ENCODE measurements at places on chromosomes 2 and 18. TPM values are rescaled to one million over a fixed set of nuclear protein-coding genes. Genes with fewer than 3 reads are reported as not detected.

DNA sequence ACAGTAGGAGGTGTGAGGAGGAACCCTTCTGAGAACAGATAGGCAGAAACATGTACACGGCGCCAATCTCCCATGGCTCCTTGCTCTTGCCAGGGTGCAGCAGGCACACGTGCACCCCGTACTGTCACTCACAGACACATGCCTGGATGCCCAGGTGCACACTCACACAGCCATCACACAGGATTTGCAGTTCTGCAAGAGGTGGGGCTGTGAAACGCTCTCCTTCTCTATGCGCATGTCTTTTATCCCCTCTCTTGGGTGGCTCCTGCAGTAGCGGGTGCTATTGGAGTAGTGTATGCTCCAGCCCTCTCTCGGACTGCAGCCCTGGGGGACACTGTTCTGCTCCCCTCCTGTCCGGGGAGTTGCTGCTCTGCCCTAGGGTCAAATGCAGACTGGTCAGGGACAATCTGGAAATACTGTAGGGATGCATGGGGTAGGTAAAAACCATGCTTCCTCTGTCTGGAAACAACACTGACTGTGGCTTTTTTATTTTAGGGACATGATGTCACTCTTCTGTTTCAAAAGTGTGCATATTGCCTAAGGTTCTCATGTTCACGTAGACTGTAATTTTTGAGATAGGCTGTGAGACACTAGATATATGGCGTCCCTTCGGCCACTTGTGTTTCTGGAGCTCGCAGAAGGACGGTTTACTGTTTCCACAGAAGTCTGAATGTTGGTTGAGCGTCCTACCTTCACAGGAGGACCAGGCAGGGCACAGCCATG lies 118.5 kb downstream of the PRKCE start:
- no peak for DNase-seq

GRCh38 chr2:201807452-201807999 lies 1.2 kb downstream of the CDK15 start:
- DNase-seq: peak; percentile 51

- no peak for DNase-seq
Observed at GRCh38 chr2:36902385-36903120, 63.8 kb downstream of the STRN start.

- no peak for DNase-seq
Observed at GRCh38 chr18:31661965-31662364, 22.4 kb downstream of the B4GALT6 start.

GRCh38 chr2:73205611-73206010 lies 3.2 kb downstream of the NOTO start:
- no peak for DNase-seq

- no peak for DNase-seq
Observed at GRCh38 chr2:71282493-71282892, 49.1 kb upstream of the ZNF638 start.

ZAP70 gene
- polyA plus RNA-seq: 2.8 TPM

TUBA3E gene
- not detected for polyA plus RNA-seq

- DNase-seq: no peak
Observed at GRCh38 chr2:198890490-198890889, 567.2 kb downstream of the SATB2 start.

DNA sequence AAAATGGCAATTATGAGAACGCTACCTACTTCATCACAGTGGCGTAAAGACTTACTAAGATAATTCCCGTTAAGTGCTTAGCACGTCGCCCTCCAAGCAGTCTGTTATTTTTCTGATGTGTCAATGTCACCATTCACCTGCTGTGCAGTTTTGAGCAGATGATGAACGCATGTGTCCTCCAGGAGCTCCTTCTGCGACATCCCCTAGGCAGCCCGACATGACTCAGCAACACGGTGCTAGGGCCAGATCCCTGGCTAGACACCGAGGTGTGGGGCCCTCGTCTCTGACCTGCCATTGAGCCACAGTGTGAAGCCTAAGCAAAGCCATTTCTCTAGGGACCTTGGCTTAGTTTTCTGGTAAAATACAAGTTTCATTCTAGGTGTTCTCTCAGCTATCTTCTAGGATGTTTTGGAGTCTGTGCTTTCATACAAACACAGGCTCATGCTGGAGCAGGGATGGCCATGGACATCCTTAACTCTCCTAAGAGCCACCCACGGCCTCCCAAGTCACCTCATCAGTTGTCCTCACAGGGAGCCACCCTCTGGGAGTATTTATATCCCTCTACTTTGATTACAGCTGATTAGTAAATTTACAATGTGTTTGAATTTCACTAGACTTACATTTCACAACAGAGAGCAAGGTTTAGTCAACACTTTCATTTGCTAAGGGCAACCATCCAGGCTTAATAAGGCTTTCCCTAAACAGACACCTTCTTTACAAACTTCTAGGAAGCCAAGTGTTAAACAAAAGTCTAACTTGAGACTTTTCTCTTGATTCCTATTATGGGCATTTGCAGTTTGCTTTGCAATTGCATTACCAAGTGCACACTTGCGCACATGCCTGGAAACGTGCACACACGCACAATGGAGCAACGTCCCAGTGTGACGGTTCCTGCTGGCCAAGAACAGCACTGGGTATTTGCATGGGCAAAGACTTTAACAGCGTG lies 376.8 kb upstream of the ID2 start:
- DNase-seq: peak; percentile 81

CCDC102B gene
- polyA plus RNA-seq: 11.1 TPM

GRCh38 chr2:28391564-28392296 lies 928 bp upstream of the FOSL2 start:
- DNase-seq: peak; percentile 97

DNA sequence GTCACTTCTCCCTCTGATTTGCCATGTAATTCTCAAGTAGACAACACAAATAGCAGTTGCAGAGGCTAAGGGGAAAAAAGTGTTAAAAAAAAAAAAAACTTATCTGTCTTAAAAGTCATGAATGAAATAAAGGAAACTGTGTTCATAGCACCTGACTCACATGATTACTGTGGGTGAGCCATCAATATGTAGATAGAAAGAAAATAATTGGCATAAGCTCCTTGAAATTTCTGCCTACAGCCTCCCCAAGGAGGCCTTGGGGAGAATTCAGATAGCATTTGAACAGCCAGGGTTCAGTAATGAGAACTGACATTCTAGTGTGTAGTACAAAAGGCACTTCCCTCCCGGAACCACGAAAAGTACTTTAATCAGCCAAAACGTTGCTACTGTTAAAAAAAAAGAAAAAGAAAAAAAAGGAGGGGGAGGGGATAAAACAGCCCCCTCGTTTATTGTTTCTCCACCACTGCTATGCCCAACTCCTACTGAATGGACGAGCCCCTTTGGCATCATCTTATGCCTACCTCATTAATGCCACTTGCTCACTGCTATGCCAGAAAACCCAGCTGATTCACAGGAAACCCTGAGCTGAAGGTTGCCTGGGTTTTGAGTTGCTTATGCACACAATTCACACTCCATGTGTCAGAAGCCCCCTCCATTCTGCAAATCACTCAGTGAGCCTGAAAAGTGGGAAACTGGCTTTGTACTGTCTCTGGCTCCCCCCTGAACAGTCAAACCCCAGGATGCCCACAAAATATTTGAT lies 65.5 kb upstream of the KLF7 start:
- DNase-seq: no peak

MARCHF4 gene
- not detected for polyA plus RNA-seq

GRCh38 chr18:48785736-48786454 lies 164.9 kb downstream of the SMAD7 start:
- peak; percentile 59 for DNase-seq

DNA sequence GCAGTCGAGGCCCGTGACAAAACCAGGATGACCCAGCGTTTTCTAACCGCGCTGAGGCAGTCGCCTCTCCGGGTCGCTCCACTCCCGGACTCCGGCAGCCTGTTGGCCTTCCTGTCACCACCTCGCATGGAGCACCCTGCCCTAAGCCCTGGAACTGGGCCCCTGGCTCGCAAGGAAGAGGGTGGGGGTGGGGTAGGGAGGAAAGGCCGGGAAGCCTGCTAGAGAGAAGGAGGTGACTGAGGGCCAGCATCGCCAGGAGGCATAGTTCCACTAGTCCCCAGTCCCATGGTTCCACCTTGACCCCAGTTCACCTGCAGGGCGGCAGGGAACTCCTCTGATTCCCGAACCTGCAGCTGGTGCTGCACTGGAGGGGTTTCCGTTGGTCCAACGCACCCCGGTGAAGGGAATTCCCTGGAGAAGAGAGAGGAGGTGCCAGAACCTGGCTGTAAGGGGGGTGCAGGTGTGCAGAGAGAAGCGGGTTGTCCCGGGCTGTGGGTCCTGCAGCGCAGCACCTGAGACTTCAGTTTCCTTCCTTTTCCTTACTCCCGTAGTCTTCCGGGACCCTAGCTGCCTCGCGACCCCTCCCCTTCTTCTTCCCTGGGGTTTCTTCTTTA lies 11.8 kb upstream of the EN1 start:
- no peak for DNase-seq

DNA sequence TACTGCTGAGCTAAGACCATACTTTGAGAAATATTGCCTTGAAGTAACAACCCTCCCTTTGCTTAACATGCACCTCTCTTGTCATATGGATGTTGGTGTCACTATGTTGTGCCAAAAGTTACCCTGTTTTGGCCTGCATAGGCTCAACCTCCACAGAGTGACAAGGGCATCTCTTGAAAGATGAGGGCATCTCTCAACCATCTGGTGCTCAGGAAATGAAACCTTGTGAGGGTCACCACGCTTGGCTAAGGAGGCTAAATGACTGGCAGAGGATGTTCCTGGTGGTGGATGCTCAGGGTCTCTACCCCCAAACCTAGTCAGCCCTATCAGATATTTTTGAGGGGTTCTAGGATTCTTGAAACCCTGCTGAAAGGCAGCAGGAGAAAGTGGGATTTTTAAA lies 2.3 kb downstream of the LHCGR start:
- DNase-seq: no peak

DNA sequence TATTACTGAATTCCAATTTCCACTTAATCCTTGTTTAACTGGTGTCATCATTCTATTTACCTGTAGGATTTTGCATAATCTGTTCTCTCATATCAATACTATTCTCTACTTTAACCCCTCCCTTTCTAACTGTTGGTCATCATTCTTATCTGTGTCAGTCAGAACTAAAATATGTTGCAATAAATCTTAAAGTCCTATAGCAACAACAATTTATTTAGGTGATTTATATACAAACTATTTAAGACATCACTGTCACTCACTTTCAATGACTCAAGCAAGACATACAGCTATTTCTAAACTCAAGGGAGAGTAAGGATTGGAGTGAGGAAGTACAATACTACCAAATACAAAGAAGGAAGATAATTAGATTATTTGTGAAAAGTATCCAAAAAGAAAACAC lies 740.4 kb downstream of the DSC3 start:
- no peak for DNase-seq

WNT6 gene
- not detected for polyA plus RNA-seq

DNA sequence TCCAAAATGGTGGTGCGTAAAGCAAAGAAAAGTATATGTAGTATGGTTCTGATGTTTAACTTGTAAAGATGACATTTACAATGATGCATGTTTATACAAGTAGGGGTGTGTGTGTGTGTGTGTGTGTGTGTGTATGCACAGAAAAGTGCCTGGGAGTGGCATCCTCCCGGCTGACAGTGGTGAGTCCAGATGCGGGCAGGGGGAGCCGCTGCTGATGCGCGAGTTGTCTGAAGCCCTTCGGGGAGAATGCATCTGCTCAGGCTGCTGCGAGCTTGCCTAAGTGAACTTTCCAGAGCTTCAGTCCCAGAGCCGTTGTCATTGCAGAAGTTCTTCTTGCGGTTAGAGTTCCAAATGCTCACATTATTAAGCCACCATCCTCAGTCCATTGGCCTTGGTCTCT lies 429.7 kb upstream of the HS6ST1 start:
- no peak for DNase-seq

DNA sequence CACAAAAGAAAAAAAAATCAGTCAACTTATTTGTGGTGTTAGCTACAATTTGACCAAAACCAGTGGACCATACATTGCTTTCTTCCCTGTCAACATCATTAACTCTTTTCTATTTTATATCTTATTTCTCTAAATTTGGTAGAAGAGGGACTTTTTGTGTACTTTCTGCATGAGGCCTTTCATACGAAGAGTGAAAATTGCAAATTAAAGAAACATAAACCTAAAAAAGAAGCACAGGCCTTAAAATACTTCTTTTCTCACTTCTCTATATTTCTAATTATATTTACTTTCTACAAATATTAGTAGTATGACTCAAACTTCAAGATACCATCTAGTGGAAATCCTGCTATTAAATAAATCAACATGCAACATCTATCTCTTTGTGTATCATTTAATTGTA lies 1073.4 kb upstream of the ZEB2 start:
- no peak for DNase-seq

GRCh38 chr18:53629337-53629736 lies 595.1 kb downstream of the MBD2 start:
- DNase-seq: no peak

GRCh38 chr2:190497428-190497827 lies 37.1 kb downstream of the NEMP2 start:
- no peak for DNase-seq

DNA sequence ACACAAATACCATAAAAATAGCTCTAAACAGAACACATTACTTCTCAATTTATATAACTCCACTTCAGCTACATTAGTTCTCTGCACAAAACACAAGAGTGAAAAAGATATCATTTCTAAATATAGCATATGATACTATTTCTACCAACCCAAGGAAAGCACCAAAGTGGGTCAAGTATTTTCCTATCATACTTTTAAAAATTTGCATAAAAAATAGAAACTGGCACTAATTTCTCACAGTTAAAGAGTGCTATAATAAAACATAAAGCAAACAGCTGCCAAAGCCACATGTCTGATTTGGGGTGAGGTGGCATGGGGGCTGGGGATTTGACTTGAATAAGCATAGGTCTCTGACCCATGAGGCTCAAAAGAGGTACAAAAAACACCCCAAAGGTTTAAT lies 61.5 kb downstream of the BARD1 start:
- DNase-seq: no peak

DNA sequence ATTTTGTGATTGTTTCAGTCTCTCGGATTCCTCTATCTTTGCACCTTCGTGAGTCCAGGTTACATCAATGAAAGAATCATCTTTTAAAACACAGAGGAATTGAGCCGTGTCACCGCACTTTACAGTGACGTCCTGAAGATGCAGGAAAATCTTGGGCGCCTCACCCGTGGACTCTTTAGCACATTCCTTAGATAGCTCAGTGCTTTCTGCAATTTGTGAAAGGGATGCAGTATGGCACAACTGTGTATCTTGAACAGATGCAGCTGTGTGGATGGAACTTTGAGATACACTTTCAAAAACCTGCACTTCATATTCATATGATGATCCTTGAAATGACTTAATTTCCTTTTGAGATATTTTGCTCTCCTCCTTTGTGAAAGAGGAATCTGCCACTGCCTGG lies 50.9 kb downstream of the TTN start:
- DNase-seq: no peak

WNT10A gene
- not detected for polyA plus RNA-seq

- no peak for DNase-seq
Observed at GRCh38 chr2:69798290-69798908, 31.1 kb upstream of the GMCL1 start.

AMER3 gene
- not detected for polyA plus RNA-seq

DNA sequence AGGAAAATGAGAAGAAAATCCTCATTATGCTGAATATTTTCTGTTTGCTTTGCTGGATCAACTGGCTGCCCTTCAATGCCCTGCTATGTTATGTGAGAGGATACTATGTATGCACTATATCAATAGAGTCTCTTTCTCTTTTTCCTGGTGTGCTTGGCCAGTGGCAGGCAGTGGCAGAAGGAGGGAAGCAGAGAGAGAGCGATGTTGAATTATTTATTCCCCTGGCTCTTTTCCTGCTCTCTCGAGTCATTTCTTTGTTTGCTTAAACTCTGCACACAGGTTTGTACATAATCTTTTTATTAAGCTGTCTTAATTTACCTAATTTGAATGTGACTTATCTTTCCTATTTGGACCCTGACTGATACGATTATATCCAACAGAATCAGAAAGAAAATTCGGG lies 1727.3 kb downstream of the SUCLG1 start:
- DNase-seq: no peak

GRCh38 chr18:23668731-23669130 lies 6.0 kb upstream of the ANKRD29 start:
- no peak for DNase-seq

POTEI gene
- polyA plus RNA-seq: not detected

Data from aorta (tissue), 5 donors.